ENCODE measurements at places on chromosomes 3 and 15.

- no peak for DNase-seq
Observed at GRCh38 chr3:111159391-111159790, 87.8 kb downstream of the NECTIN3 start.

DNA sequence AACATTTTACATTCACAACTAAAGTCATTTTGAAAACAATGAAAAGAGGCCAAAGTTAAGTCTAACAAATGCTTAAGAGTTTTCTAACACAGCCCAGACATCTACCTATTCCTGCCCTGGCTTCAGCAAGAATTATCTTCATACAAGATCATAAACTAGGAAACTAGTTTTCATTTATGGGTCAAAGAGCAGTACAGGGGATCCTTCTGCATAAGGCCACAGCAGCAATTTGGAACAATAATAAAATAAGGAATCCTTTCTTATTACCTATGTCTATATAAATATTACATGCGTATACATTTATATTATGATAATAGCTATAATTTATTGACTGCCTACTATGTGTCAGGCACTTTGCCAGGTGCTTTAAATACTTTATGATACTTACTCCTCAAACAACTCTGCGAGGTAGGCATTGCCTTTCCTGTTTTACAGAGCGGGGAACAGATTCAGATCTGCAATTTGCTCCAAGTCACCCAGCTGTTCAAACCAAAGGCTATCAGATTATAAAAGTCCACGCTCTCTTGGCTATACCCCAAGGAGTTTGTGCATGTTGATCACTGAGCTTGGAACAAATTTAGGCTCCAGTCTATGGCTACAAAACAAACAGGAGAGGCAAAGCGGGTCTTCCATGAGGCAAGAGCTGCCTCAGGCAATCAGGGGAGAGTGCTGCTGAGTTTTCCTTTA lies 196.4 kb downstream of the RORA start:
- DNase-seq, result no peak

- no peak for DNase-seq
Observed at GRCh38 chr3:134613006-134613520, 37.8 kb downstream of the KY start.

DNA sequence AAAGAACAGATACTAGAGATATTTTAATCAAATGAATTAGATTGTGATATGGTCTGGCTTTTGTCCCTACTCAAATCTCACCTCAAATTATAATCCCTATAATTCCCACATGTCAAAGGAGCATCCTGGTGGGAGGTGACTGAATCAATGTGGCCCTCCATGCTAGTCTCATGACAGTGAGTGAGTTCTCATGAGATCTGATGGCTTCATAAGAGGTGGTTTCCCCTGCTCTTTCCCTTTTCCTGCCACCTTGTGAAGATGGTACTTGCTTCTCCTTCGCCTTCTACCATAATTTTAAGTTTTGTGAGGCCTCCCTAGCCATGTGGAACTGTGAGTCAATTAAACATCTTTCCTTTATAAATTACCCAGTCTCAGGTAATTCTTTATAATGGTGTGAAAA lies 82.8 kb downstream of the FAIM start:
- no peak for DNase-seq

- no peak for DNase-seq
Observed at GRCh38 chr15:68341760-68342725, 64.5 kb downstream of the FEM1B start.

- no peak for DNase-seq
Observed at GRCh38 chr3:123521179-123521969, 63.5 kb downstream of the HACD2 start.

DNA sequence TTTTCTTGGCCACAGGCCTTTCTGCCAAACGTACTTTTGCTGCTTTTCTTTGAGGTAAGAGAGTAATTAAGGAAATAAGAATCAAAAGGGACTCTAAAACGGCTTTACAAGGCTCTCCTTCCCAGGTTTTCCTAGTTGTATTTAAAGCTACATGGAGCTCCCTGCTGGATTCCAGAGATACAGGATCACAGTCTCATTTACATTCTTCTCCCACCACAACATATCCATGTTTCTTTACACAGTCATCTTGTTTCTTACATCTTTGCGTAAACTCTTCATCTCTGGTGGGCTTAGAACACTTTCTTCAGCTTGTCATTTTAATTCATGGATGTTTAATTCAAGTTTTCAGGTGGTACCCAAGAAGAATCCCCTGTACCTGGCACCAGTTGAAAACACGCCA lies 117.6 kb upstream of the BFSP2 start:
- DNase-seq, result no peak

- DNase-seq, result no peak
Observed at GRCh38 chr3:176055836-176056235, 1141.4 kb downstream of the TBL1XR1 start.

DNA sequence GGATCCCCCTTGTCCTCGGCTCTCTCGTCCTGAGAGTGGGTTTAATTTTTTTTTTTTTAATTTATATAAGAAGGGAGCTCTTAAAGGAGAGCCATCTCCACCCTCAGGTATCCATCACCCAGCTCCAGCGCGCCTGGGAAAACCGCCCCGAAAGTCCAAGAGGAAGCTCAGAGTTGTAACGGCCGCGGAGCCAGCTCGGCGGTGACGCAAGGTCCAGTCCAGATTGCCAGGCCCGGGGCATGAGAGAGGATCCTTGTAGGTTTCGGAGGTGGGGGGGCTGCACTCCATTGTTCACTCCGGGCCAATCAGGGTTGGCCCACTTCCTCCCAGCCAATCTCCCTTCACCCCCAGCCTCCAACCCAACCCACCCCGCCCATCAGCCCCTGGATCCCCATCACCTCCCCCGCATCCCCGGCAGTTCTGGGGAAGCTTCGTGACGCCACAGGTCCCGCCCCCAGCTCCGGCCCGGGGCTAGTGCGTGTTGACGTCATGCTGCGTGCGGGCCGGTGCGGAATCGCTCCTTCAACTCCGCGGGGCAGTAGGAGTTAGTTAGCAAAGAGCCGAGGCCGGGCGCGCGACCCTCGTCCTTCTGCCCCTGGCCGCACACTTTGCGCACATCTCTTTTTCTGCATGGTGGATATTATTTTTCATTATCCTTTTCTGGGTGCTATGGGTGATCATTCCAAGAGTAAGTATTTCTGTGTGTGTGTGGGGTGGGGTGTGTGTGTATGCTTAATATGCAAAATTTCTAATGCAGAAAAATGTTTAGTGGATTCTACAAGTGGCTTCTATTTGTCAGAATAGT lies at the start of gene ISL2:
Gene ISL2 (plus strand): TSS at position 520 of the 805 bp plus-strand sequence. CDS start 111 bp downstream, at position 631.
- peak; percentile 43 for DNase-seq

GRCh38 chr3:129205109-129205832 lies 21.6 kb upstream of the CNBP start:
- DNase-seq, result no peak

DNA sequence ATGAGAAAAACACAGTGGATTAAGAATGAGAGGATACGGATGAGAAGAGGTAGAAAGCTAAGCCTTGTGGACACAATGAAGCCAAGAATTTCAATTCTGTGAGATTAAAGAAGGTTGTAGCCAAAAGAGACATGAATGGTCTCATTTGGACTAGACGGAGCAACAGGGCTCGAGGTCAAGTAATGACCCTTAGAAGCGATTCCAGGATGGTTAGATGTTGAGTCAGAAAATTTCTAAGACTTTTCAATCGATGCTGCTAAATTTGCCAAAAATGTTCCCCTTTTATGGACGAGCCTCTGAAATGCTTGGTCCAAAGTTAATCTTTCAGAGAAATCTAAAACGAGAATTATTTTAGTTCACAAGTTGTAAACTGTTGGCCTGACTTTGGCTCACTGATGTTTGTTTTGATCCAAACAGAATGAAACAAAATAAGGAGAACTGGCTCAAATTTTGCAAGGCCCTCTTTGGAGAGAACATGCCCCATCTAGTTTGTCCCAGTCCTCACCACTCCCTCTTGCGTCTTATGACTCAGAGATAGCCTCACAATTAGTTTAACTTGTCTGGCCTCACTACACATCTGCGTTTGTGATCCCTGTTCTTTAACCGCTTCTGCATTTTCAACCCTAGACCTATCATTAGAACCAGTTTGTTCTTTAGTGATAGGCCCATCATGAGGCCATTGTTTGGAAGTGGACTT lies 235.5 kb downstream of the PDZRN3 start:
- DNase-seq, result no peak

DNA sequence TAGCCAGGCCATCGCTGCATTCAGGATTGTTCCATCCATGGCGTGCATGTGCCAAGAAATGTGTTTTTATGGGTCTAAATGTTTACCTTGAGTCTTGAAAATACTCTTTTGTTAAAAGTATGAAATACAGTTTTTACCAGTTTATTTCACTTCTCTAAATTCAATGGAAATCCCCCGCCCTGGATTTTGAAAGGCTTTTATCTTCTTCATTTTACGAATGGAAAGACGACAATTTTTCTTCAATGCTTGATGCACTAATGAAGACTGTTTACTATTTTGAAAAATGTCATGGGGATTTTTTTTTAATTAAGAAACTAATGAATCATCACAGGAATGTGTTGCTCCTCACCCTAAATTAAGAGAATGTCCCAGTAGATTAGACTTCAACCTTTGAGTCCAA lies 83.5 kb downstream of the FAM81A start:
- DNase-seq, result no peak

DNA sequence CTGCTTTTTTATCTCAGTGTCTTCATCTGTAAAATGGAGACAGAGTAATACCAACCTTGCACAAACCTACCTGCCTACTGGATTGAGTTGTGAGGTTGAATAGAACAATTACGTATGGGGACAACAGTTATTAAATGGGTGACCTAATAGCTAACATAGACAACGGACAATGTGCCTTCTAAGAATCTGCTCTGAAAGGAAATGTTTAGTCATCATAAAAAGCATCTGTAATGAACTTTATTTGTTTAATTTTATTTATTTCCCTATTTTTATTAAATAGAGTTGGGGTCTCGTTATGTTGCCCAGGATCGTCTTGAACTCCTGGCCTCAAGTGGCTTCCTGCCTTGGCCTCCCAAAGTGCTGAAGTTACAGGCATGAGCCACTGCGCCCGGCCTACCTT lies 59.2 kb upstream of the C15orf61 start:
- DNase-seq, result no peak

DNA sequence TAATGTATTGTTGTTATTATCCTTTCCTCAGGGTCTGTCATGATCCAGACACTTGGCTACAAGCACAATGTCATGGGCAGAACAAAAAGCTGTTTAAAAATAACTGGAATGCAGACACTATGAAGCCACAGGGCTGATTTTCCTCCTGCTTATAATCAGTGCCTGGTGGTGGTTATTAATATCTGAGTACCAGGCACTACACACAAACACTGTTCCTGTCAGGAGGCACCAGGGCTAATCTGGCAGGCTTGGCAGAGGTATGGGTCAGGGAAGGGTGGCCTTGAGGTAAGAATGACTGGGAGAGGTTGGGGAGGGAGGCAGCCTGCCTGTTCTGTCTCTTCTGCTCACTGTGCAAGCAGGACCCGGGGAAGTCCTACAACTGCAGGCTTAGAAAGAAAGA lies 67.2 kb downstream of the WDR76 start:
- no peak for DNase-seq

Data from amygdala (tissue), 56 donors.